ENCODE measurements at places on chromosomes 7 and 10. TPM values are rescaled to one million over a fixed set of nuclear protein-coding genes. Genes with fewer than 3 reads are reported as not detected.

ZPBP gene
- total RNA-seq = not detected

IDI2 gene
- total RNA-seq = not detected

RBAK gene
- total RNA-seq = 6.1 TPM

AOAH gene
- total RNA-seq = not detected

CCL26 gene
- total RNA-seq = 4.8 TPM

PRPS1L1 gene
- 0.09 TPM for total RNA-seq

EPHA1 gene
- total RNA-seq = 0.14 TPM

TLX1 gene
- not detected for total RNA-seq

RNF32 gene
- total RNA-seq = 1.1 TPM

SLC18A3 gene
- not detected for total RNA-seq

DDC gene
- not detected for total RNA-seq

NEUROG3 gene
- not detected for total RNA-seq

RAB18 gene
- total RNA-seq = 41.2 TPM

TNS3 gene
- total RNA-seq = 150 TPM

TMEM184A gene
- 0.09 TPM for total RNA-seq

LHFPL3 gene
- total RNA-seq = not detected

PRF1 gene
- total RNA-seq = under 0.01 TPM

MMRN2 gene
- 1.7 TPM for total RNA-seq

UPK3BL2 gene
- total RNA-seq = 1.7 TPM
